ENCODE measurements at places on chromosomes 1 and 21.
A peak's percentile ranks its signal among the peaks of the same experiment; 100 is the strongest.

GRCh38 chr1:213820362-213821149 is 167.2 kb upstream of the PROX1 start:
- DNase-seq, result no peak

- DNase-seq, result peak; percentile 68
These were observed 20.7 kb upstream of the MAPKAPK2 start for GRCh38 chr1:206663832-206664652.

DNA sequence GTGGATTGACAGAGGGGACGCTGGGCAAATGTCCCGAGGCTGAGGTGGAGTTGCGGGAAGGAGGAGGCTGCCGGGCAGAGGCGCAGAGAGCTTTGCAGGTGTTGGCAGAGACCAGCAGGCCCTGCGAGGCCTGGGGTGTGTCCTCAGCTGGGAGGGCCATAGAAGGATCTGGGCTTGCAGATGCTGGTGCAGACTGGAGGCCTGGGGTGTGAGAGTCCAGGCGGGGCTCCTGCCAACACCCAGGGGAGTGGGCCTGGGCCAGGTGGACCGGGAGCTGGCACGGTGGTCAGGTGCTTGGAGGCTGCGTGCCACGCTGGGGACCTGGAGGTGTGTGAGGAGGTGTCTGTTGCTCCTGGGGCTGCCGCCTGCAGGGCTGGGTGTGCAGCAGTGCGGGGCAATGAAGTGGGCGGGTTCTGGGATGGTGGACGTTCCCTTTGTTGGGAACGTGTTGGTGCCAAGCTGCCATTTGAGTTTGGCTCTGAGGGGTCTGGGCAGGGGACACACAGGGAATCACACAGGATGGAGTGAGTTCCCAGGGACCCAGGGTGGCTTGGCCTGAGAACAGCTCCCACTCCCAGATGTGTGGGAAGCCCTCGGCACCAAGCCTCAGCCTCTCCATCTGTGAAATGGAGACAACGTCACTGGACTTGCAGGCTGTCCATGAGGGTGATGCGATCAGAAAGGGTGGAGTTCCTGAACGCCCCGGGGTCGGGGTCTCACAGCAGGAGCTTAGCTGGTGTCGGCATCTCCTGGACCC is 39.9 kb upstream of the POFUT2 start:
- no peak for DNase-seq

DNA sequence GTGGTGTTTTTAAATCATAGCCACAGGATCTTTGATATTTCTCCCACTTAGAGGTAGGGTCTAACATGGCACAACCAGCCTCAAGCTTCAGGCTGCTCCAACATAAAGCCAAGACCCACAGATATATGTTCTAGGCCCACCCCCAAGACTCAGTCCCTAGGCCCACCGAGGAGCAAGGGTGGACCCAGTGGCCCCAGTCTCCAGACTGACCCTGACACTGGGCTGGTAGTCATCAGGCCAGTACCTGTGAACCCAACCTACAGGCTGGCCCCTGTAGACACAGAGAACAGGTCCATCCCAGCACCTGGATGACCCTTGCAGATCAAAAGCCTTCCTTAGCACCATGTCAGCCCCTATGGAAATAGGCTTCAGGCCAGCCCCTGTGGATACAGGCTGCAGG is 60.5 kb downstream of the NEGR1 start:
- no peak for DNase-seq

DNA sequence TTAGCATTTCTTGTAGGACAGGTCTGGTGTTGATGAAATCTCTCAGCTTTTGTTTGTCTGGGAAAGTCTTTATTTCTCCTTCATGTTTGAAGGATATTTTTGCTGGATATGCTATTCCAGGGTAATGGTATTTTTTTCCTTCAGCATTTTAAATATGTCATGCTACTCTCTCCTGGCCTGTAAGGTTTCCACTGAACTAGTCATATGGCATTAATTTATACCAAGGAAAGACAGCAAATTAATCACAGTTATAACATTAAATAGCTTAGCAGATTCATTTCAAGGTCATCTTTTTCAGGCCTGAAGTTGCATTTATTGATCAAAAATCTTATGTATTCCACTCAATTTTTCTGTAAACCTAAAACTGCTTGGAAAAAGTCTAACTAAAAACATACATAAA is 54.9 kb downstream of the AK5 start:
- DNase-seq, result no peak

DNA sequence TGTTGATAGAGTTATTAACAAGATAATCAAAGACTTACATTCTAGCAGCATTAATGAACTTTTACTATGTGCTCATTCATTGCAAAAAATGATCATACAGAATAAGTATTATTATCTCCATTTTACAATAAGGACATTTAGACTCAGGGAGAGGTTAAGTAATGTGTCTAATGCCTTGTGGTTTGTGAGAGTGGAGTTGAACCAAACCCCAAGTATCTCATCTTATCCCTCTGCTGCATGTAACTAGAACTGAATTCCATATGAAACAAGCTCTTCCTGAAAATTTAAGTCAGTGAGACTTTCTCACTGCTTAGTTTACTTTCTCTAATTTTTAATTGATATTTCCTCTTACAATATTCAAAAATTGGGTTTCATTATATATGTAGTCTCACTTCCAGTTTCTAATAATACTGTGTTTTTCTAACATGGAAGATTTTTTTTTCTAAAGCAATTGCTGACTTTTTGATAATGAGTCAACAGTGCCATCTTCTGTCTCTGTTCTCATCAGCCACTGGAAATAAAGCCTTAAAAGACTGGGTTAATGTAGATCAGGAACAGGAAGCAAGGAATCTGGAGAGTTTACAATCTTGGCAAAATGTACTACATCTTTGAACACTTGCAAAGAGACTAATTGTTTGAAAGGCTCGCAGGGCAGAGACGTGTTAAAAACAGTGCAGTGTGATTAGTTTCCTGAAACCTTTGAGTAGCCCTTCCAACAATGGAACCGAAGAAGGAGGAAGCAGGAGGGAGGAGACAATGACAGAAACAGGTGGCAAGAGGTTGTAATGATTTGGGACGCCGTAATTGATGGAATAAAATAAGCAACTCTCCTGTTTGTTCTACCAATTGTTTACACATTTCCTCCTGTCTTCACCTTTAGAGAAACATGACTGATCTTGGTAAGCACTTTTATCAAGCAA is 567.6 kb downstream of the MRPL39 start:
- DNase-seq, result no peak
